ENCODE measurements at places on chromosomes 12 and 14.

DNA sequence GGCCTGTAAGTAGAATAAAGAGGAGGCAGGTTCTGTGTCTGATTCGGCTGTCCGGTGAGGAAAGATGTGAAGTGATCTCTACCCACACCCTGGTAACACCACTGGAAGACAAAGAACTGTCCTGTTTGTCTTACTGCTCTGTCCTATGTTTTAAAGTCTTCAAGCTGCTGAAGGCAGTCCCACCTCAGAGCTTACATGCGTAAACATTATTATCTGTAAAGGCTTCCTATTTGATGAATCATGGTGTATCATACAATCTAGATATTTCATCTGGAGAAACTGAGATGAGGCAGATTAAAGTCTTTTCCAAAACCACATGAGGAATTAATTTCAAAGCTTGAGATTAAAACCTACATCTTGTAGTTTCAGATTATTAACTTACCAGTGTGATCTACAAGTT is 427.6 kb downstream of the ZFP36L1 start:
- no peak for DNase-seq

DNA sequence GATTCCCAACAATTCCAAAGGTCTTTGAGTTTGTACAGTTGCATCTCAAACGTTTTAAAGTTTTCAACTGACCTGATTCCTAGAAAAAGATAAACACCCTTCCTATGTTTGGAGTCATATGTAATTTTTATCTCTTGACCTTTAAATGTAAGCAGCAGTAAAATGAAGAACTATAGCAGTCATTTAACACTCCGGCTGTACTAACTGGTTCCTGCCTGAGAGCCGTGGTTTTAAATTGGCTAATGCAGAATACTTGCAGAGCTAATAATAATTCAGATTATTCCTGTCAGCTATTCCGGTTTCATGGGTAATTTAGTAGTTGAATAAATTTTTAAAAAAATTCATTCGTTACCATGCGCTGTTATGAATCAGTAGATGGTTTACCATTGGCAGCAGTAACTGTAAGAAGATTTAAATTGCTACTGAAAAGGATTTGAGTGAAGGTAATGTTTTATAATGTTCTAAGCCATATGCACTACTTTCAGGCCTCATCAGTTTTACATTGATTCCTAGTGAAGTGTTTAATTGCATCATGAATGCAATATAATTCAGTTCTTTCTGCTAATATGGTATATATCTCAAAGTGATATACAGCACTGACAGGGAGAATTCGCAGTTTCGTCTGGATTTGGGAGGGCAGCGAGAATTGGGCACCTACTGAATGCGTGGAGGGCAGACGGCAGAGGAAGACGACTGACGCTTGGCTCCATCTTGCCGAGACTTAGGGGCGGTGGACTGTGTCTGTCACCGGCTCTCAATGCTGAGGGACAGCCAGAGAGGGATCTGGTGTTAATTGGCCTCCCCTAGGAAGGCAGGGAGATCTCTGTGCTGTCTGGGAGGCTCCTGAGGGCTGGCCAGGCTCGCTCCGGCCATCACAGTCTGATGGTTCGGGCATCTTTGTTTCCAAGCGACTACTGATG is 217.7 kb downstream of the PHETA1 start:
- DNase-seq = no peak

DNA sequence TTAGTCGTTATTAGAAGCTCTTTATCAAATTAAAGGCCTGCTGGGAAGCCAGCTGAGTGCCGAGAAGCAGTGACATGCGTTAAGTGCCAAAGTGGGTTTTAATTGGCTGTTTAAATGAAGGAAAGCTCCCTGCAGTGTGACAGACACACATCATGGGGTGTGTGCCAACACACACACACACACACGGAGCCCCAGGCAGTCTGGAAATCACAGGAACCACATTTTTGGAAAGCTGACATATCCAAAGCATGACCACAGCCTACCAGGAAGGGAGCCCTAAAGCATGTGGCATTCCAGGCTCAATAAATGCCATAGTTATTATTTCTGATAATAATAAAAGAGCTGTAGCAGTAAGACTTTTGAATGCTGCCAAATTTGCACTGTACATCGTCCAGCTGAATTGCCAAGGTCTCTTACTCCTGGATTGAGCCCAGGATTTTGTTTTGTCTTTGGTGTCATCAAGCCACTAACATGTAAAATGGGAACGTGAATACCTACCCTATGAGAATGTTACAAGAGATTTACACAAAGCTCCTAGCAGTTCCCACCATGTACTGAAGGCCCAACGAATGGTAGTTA is 135.1 kb downstream of the TMEM30B start:
- no peak for DNase-seq

GRCh38 chr12:54038284-54038870 is 5.5 kb downstream of the HOXC5 start:
- DNase-seq = no peak

GRCh38 chr12:5371631-5372030 is 60.3 kb upstream of the NTF3 start:
- DNase-seq = no peak

DNA sequence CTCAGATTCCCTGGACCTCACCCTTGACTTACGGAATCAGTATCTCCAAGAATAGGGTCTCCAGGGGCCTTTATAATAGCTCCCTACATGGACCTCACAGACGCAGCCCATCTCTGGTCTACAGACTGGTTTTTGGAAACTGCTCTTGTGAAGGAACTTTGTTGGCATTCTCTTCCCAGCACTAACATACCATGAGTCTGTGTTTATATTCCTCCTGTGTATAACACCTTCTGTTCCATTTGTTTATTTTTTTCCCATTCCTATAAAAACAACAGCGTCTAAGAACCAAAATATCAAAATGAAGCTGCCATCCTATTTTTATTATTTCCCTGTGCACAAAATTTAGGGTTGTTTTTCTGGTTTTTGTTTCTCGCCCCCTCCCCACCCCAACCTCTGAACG is 131.1 kb downstream of the NEDD1 start:
- DNase-seq = no peak

DNA sequence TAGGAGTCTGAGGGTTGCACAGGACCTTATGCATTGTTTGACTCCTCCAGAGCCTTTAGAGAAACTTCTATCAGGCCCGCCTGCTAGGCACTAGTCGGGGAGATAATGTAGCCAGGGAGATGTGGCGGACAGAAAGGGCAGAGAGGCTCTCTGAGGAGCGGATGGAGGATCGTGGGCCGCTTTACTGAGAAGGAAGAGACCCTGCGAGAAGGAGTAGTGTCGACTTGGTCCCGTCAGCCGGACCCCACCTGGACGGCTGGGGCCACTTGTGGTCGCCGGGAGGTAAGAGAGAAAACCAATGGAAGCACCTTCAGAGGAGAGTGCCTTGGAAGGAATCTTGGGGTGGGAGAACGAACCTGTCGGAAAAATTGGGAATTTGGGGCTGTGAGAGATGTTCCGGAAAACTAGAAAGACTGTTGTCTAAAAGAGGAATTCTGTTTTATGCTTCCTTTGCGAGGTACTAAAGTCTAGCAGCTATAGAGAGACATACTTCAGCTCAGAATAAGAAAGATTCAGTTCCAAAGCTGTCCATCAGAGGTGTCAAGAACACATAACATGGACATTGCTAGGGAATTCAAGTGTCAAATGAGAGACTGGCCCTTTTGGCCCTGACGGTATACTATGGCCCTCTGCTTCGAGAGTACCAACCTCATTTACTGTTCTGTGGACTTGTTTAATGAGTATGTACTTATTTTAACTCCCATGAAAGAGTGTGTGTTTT is 660 bp upstream of the MCRS1 start:
- no peak for DNase-seq

- no peak for DNase-seq
These were observed 2.3 kb downstream of the WNT10B start for GRCh38 chr12:48969160-48969771.

GRCh38 chr12:5941907-5942306 is 3.2 kb downstream of the ANO2 start:
- no peak for DNase-seq

DNA sequence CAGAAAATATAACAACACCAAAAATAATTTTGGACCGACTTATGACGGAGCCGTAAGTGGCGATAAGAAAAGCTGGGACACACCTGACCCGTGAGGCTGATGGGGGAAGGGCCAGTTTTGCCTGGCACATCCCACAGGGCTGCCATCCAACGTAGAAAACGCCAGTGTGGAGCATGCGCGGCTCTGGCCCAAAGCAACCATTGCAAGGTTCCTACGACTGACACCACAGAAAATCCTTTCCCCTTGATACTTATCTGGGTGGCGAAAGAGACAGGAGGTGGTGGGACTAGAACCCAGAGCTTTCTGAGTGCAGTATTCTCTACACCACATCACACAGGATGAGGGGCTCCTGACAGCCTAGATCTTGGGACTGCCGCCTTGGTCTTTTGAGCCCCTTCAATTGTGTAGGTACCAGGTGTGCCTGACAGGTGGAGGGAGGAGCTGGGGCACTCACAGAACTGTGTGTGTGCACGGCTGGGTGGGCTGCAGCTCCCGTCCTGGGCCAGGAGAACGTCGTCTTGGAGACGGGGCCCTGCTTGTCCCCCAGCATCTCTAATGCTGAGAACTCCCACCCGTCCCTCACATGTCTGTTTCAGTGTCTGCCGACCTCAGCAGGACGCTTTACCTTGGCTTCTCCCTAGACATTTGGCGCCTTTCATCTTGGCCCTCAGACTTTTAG is 17.4 kb upstream of the CACNA2D4 start:
- DNase-seq = no peak

GRCh38 chr14:68459480-68460136 is 333.3 kb downstream of the ZFP36L1 start:
- no peak for DNase-seq

DNA sequence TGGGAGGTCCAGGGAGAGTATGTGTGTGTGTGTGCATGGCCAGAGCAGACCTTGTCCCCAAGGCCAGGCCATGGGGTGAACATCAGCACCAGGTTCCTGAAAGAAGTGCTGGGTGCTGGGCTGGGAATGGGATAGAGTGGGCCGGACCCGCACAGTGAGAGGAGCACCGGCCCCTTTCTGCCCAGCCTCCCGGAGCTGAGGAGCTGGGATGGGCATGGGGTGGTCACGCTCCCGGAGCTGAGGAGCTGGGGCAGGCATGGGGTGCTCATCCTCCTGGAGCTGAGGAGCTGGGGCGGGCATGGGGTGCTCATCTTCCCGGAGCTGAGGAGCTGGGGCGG is 83.3 kb downstream of the B4GALNT3 start:
- DNase-seq = no peak

DNA sequence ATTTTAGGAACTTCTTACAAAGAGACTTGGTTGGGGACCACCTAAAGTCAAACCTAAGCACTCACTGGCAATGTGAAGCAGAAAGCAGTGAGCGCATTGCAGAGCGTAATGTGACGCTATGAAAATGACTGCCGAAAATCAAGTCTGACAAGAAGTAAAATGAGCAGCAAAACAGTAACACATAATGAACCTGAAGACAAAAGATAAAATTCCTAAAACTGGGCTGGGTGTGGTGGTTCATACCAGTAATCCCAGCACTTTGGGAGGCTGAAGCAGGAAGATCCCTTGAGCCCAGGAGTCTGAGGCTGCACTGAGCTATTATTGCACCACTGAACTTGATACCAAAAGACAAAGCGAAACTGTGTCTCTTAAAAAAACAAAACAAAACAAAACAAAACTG is 16.5 kb downstream of the CORO1C start:
- DNase-seq = no peak

DNA sequence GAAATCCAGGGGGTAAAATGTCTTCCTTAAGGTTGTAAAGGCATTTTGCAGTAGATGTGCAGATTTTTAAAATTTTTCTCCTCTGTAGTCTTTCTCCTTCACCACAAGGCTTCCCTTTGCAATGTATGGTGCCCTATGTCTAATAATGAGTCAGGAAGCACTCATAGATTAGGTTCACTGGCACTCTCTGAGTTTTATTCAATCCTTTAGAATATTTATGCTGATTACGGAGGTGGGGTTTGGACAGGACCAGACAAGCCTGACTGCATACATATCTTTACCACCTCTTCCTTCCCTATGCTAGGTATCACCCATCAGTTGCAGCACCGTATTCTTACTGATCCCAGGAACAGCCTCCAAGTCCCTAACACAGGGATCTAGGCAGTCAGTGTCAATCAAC is 99.5 kb downstream of the NEDD1 start:
- no peak for DNase-seq

- DNase-seq = no peak
These were observed 270.4 kb downstream of the NEDD1 start for GRCh38 chr12:97177481-97177880.

- DNase-seq = no peak
These were observed 2.3 kb downstream of the LTBP2 start for GRCh38 chr14:74609721-74610120.

- no peak for DNase-seq
These were observed 10.0 kb upstream of the KLC1 start for GRCh38 chr14:103619057-103619456.

GRCh38 chr14:26143057-26143456 is 454.8 kb downstream of the NOVA1 start:
- DNase-seq = no peak

DNA sequence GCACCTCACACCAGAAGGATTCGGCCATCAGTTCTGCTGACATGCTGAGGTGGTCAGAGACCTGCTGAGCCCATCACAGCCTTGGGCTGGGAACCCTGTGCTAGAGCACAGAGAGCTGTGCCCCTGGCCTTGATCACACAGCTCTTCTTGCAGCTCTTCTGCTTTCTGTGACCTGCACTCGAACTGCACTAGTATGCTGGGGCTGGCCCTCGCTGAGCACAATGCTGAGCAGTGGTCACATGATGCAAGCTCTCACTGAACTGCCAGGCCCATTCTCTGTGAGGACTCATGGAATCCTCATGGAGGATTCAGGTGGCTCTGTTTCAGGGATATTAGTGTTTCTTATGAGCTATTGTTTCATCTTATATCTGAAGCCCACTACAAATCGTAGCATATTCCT is 22.5 kb downstream of the FBXO21 start:
- DNase-seq = no peak

DNA sequence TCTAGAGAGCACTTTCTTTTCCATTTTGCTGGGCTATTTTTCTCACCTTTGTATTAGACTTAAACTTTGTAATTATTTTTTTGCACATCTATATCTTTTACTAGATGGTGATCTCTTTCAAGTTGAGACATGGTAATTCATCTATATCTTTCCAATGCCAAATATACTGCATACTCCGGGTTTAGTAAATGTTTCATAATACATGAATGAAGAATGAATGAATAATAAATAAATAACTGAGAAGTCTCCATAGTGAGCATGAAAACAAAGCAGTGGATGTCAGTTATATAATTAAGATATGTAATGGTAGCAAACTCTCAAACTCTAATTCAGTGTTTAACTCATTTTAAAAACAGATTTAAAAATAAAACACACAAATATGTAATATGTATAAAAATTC is 342.5 kb upstream of the KITLG start:
- DNase-seq = no peak
